ENCODE measurements at places on chromosomes 7 and 10.

- DNase-seq, result no peak
These were observed 67.5 kb downstream of the CUX1 start for GRCh38 chr7:101884671-101885596.

DNA sequence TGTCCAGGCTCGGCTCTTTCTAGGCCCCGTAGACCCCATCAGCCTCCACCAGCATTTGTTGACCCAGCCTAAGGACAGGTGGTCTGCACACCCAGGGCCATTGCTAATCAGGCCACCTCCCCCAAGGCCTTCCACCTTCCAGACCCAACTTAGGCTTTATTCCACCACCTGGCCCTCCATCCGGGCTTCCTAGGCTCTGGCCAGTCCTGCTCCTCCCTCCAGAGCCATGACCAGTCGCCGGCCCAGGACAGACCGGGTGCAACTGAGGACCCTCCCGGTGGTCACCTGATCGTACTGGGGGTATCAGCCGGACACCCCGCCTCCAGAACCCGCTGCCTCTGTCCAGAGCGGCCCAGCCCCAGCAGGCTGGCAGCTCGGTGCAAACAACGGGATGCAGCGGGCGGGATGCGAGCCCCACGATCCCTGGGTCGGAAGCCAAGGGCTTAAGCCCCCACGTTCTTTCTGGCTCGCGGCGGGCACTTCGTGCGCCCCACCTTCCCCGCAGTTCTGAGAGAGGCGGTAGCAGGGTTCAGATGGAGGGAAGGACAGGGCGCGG, 545 bp downstream of the NACAD start:
- DNase-seq, result no peak

DNA sequence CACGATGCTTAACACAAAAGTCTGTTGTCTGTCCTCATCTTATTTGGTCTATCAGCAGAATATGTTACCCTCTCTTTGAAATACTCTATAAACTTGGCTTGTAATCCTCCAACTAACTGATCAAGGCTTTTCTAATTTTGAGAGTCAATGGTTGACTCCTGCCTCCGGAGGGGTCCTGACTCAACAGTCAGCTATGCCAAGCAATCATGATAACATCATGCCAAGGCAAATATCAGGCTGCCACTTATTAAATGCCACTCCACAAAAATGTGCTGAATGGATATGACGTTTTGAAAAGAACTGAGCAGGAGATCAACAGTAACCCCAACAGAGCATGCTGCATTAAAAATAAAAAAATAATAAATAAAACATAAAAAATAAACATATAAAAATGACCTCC, 116.1 kb downstream of the PARD3 start:
- DNase-seq, result no peak

DNA sequence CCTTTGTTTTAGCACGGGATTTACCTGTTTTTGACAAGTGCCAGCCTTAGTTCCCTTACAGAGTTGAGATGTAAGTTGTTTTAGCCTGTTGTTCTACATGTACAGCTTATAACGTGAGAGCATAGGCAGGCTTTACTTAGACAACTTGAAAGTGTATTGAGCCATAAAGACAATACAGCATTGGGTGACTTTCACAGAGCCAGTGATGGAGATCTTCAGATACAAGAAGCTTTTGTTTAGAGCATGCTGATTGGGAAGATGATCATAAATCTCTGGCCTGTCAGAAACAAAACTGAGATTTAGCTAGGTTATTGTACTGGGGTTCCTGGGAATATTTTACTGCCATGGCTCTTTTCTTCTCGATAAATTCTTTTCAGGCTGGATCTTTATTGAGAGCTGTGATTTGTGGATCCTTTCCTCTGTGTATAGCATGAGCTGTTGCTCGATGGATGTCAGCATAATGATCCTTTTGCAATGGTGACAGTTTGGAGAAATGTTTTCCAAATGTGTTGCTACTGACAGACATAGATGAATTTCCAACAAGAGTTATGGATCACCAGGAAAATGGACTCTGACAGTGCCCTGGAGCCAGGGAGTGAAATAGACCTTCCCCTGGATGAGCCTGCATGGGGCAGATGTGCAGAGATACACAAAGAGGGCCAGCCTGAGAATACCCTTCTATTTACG, 30.2 kb downstream of the LHFPL3 start:
- no peak for DNase-seq

GRCh38 chr10:15223174-15223573, 54.7 kb upstream of the NMT2 start:
- no peak for DNase-seq

DNA sequence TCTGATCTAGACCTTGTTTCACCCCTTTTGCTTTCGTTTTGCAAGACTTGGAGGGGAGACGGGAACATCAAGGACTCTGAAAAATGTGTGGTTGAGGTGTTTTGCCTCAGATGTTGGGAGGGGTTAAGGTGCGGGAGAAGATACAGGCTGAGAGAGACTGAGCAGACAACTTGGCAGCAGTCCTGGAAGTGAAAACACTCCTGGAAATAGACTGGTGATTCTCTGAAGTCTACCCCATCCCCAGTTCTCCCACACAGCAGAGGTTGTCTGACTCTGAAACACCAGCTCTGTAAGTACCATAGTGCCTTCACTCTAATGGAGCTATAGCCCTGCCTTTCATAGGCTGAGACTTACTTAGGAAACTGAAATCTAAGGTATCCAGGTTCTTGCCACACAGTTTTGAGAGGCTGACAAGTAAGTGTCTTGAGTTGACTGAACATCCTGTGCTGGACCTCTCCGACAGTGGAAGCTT, 152.5 kb downstream of the PPP1R9A start:
- peak; percentile 33 for DNase-seq

GRCh38 chr7:95730493-95731280, 41.7 kb upstream of the DYNC1I1 start:
- DNase-seq, result peak; percentile 32

- DNase-seq, result no peak
These were observed 313.3 kb downstream of the FRMD4A start for GRCh38 chr10:14017467-14017866.

GRCh38 chr10:90602862-90603610, 254.8 kb downstream of the HTR7 start:
- DNase-seq, result no peak

DNA sequence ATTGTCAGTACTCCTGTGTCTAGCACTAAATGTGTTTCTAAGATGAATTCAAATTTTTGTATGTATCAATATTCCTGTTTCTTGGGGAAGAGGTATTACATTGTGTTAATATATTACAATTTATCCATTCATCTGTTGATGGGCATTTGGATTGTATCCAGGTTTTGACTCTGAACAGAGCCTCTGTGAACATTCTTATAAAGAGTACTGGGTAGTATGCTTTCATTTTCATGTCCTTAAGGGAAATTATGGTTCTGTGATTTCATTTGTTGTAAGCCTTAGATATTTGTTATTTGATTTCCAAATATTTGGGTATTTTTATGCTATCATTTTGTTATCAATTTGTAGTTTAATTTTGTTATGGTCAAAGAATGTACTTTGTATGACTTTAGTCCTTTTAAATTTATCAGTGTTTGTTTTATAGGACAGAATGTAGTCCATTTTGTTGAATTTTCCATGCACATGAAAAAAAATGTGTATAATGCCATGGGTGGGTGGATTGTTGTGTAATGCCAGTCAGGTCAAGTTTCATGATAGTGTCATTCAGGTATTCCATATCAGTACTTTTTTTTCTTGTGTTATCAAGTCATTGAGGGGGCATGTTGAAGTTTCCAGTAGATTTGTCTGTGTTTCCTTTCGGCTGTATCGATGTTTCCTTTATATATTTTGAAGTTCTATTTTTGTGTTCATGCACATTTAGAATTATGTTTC, 38.4 kb downstream of the STAM start:
- no peak for DNase-seq

GRCh38 chr10:13074563-13075451, 25.2 kb upstream of the OPTN start:
- DNase-seq, result peak; percentile 63

DNA sequence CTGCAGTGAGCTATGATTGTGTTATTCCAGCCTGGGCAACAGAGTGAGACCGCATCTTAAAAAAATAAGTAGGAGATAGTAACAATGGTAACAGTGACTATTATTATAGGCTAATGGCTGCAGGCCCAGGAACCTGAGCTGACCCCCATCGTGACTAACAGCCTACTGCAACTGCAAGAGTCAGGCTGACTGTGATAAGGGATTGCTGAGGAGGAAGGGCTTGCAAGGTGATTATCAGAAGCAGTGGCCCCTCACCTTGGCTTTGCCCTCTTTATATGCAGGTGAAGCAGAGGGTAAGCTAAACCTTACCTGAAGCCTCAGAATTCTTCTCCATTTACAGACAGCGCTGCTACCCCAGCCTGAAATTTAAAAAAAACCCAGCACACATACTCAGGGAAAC, 83.9 kb upstream of the SDK1 start:
- DNase-seq, result no peak

GRCh38 chr7:55977831-55978230, 13.4 kb downstream of the NIPSNAP2 start:
- DNase-seq, result peak; percentile 52

DNA sequence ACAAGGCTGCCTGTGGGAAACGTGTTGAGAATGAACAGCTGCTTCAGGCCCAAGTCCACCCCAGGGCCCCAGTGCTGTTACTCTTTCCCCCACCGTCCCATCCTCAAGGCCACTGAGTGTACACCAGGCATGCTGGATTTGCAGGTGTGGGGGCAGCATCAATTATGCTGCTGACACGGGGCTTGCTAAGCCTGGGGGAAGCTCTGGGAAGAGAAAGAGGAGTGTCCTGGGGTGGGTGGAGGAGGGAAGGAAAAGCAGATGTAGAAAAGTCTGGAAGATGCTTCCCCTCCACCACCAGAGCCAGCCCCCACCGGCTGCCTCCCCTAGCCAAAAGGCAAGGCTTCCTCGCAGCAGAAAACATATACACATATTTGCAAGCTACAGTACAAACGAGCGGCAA, 153.9 kb downstream of the CDH23 start:
- no peak for DNase-seq

GRCh38 chr10:43437141-43437870, 395 bp downstream of the ZNF487 start:
- DNase-seq, result no peak

- no peak for DNase-seq
These were observed 142.5 kb upstream of the TNS3 start for GRCh38 chr7:47724335-47724982.

GRCh38 chr7:31074120-31074383, 21.9 kb downstream of the ADCYAP1R1 start:
- DNase-seq, result no peak

- DNase-seq, result no peak
These were observed 14.6 kb upstream of the PPP2R2D start for GRCh38 chr10:131886237-131886636.

- no peak for DNase-seq
These were observed 9.1 kb upstream of the PROSER2 start for GRCh38 chr10:11813855-11814567.

GRCh38 chr10:47441938-47442337, 42.0 kb downstream of the ANXA8 start:
- DNase-seq, result no peak
